ENCODE measurements at places on chromosomes 16 and 17.

- DNase-seq = no peak
Measured at GRCh38 chr16:4811242-4811641, 8.8 kb upstream of the ROGDI start.

GRCh38 chr17:70552982-70553334 lies 383.6 kb downstream of the KCNJ2 start:
- no peak for DNase-seq

DNA sequence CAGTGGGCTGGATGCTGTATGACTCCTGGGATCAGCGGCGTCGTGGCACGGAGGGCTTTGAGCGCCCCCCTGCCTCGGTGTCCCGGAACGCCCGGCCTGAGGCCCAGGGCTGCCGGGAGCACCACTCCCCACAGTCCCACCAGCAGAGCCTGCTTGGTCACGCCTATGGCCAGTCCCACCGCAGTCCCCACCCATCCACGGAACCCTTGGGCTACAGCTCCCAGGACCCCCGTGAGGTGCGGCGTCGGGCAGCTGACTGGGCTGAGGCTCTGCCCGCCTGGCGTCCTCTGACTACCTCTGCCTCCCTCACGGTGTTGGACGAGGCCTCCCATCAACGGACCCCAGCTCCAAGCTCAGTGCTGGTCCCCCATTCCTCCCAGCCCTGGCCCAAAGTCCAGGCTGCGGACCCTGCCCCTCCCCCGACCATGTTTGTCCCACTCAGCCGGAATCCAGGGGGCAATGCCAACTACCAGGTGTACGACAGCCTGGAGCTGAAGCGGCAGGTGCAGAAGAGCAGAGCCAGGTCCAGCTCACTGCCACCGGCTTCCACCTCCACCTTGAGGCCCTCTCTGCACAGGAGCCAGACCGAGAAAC lies 1.6 kb downstream of the SPEM2 start:
- no peak for DNase-seq

GRCh38 chr16:392450-393030 lies 4.5 kb upstream of the NME4 start:
- DNase-seq = no peak

DNA sequence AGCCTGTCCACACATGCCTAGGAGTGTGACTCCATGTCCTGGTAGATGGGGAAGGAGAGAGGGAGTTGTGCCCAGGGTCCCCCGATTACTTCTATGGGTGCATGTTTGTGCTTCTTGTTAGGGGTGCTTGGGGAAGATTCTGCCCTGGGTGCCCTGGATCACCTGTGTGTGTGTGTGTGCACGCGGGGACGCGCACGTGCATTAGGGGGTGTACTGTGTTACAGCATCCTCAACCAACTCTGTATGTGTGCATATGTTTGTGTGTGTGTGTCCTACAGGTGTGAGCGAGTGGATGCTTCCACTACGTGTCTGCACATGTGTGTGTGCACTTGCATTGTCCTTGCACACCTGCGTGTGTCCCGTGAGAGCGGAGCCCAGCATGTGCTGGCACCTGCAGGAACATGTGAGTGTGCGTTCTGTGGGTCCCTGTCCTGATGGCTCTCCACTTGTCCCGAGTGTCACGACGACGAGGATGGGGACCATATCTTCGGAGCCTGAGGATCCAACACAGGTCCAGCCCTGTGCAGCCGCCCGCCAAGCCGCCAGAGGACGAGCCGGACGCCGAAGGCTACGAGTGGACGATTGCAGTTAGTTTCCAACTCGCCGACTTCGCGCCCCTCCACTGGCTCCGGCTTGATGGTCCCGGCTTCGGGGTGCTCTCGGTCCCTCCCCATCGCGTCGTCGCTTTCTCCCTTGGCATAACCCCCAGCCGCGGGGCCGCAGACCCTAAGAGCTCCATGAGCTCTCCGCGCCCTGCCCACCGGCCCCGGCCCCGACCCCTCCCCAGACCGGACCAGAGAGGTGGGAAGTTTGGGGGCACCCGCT lies 6.0 kb upstream of the TBC1D3B start:
- DNase-seq = no peak

- DNase-seq = peak; percentile 89
Measured at GRCh38 chr17:7922845-7923628, 6.6 kb downstream of the KCNAB3 start.

GRCh38 chr17:83062818-83063671 lies 16.4 kb upstream of the METRNL start:
- no peak for DNase-seq

- no peak for DNase-seq
Measured at GRCh38 chr16:4270595-4270994, 2.2 kb downstream of the TFAP4 start.

DNA sequence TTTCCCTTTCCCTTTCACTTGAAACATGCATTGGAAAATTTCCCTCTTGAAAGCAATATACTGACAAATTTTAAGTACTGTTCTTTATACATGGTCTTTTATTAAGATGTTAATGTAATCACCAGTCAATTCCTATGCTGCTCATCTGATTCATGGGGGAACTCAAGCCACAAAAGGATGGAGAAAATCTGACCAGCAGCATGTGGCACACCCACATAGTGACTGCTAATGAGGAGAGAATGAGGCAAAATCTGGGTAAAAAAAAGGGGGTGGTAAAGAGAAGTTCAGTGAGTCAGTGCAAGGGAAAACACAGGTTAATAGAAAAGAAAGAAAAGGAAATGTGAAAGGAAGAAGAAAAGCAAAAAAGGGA lies 11.3 kb downstream of the RFFL start:
- DNase-seq = no peak

DNA sequence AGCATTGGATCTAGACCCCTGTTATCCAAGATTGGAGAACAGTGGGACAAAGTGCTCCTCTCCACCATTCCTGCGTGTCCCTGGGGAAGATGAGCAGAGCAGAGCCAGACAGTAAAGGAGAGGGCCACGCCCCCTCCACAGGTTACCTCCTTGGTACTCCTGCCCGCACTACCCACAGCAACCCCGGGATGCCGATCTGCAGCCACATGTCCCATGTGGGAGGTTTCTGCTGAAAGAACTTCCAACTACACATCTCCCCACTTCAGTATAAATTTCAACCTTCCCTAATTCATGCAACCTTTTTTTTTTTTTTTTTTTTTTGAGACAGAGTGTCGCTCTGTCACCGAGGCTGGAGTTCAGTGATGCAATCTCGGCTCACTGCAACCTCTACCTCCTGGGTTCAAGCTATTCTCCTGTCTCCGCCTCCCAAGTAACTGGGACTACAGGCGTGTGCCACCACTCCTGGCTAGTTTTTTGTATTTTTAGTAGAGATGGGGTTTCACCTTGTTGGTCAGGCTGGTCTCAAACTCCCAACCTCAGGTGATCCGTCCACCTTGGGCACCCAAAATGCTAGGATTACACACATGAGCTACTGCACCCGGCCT lies 2.3 kb downstream of the RAB37 start:
- no peak for DNase-seq

DNA sequence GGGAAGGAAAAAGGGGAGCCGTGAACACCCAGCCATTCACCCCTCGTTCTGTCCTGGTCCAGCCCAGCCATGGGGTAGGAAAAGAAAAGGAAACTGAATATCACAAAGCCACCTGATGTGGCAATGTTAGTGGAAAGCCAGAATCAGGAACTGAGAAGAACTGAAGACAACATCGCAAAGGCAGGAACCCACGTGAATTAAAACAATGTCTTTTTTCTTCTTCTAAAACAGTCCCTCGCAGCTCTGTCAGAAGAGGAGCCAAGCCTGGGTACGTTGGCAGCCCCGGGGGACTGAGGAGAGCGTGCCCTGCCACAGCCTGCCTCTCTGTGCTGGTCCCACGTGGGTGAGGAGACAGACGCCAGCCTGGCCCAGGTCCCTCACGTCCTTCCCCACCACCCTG lies 55.0 kb downstream of the ZNF423 start:
- no peak for DNase-seq

DNA sequence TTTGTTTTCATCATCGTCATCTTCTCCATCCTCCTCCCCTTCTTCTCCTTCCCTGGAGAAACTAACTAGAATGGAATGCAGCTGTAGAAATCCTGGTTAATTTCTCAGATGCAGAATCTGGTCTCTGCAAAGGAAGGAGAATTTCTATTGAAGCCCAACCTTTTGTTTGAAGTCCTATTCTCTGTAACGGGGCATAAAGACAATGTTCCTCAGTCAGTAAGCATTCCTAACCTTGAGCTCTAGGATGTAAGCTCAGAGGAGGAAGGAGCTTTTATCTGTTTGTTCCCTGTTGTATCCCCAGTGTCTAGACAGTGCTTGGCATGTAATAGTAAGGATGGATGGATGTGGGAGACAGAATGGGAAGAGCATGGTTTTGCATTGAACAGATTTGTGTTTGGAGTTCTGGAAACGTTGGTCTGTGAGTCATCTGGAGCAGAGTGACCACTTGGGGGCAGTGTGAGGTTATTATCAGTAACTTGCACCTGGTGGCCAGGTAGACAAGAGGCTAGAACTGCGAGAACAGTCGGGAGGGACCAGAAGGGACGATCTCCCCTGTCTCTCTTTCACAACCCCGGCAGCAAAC lies 363.7 kb downstream of the SNX29 start:
- DNase-seq = peak; percentile 36

DNA sequence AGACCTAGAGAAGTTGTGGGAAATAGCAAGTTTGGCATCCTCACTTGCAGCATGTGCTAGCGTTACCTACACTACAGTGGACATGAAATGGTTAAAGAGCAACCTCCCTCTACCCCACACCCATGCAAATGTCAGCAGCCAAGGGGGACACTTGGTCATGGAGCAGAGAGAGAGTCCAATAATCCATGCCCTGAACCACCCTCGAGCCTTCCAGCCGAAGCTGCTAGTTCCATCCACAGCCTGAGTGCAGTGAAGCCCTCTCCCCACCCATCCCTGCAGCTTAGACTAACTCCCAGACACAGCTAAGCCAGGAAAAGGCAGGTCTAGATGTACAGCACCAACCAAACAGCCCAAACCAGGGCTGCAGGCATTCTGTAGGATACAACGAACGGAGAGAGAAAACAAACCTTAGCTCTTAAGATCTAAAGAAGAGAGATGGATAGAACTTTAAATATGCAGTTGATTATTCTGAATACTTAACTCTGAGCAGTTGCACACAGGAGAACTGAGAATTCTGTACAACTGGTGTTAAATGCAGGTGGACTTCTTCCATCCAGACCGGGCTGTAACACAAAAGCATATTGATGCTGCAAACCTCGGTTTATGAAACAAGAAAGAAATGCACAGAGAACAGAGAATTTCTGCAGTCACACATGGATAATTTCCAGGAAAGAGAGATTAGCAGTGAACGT lies 93.8 kb downstream of the SALL1 start:
- DNase-seq = no peak

GRCh38 chr17:34368196-34368945 lies 5.3 kb upstream of the CCL1 start:
- no peak for DNase-seq

- no peak for DNase-seq
Measured at GRCh38 chr16:11392041-11392581, 46.9 kb downstream of the RMI2 start.

DNA sequence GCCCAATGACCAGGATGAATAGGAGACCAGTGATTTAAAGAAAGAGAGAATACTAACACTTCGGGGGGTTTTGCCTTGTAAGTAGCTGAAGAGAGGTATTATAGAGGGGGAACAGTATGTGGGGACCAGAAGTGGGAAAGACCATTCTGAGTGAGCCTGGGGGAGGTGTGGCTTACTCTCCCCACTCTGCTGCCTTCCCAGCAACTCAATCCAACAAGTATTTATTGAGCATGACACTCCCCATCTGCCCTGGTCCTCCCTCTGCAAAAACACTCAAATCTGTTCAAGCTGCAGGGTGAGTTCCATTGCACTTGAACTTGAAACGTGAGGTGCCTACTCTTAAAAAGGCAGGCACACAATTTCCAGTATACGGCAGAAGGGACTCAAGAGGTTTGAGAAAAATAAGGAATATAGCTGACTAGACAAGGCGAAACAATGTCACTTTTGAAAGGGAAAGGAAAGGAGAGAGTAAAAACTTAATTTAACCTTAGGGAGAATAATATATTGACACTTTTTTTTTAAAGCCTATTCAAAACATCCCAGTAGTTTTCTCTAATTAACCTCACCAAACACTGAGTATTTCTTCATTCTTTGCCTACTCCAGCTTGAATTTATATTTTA lies 8.2 kb downstream of the FAM117A start:
- no peak for DNase-seq

DNA sequence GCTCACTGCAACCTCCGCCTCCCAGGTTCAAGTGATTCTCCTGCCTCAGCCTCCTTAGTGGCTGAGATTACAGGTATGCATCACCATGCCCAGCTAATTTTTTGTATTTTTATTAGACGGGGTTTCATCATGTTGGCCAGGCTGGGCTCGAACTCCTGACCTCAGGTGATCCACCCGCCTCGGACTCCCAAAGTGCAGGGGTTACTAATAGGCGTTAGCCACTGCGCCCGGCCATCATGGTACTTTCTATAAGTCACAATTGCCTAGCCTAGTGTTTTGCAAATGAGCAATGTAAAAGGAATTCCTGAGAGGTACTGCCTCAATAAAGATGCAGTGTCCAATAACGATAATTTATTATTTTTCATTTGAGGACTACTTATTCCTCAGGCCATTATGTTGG lies 13.9 kb upstream of the PSMC3IP start:
- DNase-seq = no peak

GRCh38 chr16:85176541-85177447 lies 64.5 kb upstream of the CIBAR2 start:
- peak; percentile 64 for DNase-seq

GRCh38 chr17:42530952-42531454 lies 5.0 kb upstream of the NAGLU start:
- no peak for DNase-seq

GRCh38 chr17:42982266-42982665 lies 1.9 kb downstream of the RUNDC1 start:
- DNase-seq = no peak

DNA sequence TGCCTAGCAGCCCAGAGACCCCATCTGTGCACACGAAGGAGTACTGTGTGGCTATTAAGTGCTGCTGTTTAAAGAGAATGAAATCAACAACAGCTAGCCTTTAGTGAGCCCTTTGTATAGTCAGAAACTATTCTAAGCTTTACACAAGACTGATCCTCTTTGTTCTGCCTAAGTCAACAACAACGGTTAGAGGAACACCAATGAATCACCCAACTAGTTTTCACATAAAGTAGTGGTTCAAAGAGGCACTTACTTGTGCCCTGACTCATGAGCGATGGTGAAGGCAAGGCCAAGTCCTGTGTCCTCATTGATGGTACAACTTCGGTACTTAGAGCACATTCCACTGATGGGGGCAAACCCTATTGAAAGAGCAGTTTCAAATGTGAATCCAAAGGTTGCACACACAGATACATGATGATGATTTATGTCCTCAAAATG lies 75.8 kb downstream of the ADAMTS18 start:
- DNase-seq = no peak

DNA sequence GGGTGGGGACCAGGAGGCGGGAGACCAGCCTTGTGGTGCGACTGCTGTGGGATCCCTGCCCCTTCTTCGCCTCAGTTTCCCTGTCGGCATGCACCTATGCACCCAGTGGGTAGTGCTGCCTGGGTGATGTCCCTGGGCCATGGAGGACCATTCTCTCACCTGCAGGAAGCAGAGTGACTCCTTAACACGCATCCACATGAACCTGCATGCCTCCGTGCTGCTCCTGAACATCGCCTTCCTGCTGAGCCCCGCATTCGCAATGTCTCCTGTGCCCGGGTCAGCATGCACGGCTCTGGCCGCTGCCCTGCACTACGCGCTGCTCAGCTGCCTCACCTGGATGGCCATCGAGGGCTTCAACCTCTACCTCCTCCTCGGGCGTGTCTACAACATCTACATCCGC lies 25.2 kb downstream of the ADGRG5 start:
- no peak for DNase-seq

- no peak for DNase-seq
Measured at GRCh38 chr17:36095992-36096391, 6.0 kb upstream of the CCL3 start.
